ENCODE measurements at places on chromosomes 12 and 14. TPM values are rescaled to one million over a fixed set of nuclear protein-coding genes. Genes with fewer than 3 reads are reported as not detected.
A peak's percentile ranks its signal among the peaks of the same experiment; 100 is the strongest.

DNA sequence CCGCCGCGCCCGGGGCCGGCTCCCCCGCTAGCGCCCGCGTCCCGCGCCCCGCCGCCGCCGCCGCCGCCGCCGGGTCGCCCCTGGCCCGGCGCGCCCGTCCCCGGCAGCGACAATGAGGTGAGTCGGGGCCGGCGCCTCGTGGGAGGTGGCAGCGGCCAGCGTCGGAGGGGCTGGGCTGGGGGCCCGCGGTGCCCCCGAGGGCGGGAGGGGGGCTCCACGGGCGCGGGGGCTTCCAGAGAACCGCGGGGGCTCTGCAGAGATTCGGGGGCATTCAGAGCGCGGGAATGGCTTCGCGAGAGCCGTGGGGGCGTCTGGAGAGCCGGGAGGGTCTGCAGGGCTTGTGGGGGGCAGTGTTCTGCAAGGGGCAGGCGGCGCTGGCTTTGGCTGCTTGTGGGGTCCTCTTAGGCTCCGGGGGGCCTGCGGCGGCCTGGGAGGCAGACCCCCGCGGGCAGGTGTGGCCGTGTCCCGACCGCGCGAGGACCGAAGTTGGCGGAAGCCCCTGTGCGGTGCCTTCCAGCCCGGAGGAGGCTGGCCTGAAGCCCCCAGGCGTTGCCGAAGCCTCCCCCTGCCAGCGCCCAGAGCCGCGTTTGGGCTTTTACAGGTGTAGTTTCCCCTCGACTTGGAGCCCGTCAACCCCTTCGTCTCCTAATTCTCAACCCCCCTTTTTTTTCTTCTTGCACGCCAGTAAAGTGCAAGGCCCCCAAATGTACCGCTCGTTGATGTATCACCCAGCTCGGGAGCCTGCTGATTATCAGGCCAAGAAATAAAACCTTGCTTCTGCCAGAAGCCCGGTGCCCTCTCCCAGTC, 93.1 kb upstream of the EVL start:
- H3K36me3 ChIP-seq: peaks cover 4% of the 10 kb centered on the region
- peak overlapping the region; percentile 60 for H3K27ac ChIP-seq
- H3K4me1 ChIP-seq: peaks cover 20% of the 10 kb centered on the region
- H3K4me3 ChIP-seq: peak overlapping the region; percentile 84

GRCh38 chr14:72613975-72614319, 280.0 kb downstream of the DPF3 start:
- no peak overlapping the region for H3K27ac ChIP-seq
- H3K27me3 ChIP-seq: peaks cover 29% of the 10 kb centered on the region
- H3K36me3 ChIP-seq: no peaks in the 10 kb centered on the region
- H3K4me3 ChIP-seq: no peak overlapping the region

- H3K27me3 ChIP-seq: peaks cover 6% of the 10 kb centered on the region
- no peak for DNase-seq
- H3K27ac ChIP-seq: no peak overlapping the region
- no peak overlapping the region for H3K4me3 ChIP-seq
Measured at GRCh38 chr14:20774258-20774824, 6.1 kb downstream of the EDDM3B start.

GRCh38 chr14:48096897-48097296, 421.5 kb upstream of the MDGA2 start:
- no peak overlapping the region for H3K4me3 ChIP-seq
- H3K27me3 ChIP-seq: no peaks in the 10 kb centered on the region
- H3K4me1 ChIP-seq: no peaks in the 10 kb centered on the region

DNA sequence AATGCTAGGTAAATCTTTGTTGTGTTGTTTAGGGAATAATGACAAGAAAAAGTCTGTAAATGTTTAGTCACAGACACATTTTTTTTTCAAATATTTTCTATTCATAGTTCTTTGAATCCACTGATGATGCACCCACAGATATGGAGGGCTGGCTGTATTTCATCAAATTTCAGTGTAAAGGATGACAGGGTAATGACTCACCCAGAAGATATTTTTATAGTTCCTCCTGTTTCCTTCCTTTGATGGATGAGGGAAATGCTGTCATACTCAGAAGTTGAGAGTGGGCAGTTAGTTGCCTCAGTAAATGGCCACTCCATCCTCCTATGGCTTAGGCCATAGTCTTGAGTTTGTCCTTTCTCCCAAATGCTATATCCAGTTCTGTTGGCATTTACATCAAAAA, 76.9 kb upstream of the REP15 start:
- H3K36me3 ChIP-seq: no peaks in the 10 kb centered on the region
- peaks cover 9% of the 10 kb centered on the region for H3K27me3 ChIP-seq
- H3K4me3 ChIP-seq: no peak overlapping the region
- no peak overlapping the region for H3K27ac ChIP-seq
- peaks cover 8% of the 10 kb centered on the region for H3K4me1 ChIP-seq

DNA sequence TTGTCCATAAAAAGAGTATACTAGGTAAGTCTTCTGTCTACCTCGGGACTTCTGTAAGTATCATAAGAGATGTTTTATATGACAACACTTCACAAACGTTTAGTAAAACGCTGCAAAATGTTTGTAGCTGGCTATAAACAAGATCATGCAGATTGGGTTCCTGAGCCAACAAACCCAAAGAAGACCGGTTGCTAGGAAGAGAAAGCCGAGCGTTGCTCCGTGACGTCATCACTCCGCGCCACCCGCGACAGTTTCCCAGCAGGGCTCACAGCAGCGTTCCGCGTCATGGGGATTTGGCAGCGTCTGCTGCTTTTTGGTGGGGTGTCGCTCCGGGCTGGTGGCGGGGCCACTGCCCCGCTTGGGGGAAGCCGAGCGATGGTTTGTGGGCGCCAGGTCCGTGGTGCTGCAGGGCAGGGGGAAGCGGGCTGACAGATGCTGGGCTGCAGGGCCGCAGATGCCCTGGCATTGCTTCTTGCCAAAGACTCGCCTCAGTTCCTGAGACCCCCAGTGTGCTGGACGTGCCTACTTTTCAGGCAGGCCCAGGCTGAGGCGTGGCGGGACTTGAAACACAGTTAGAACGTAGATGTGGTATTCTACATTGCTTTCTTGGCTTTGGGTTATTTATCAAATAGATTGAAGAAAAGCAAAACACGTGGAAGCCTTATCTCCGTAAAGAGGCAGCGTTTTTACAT, at the start of gene NUBPL:
NUBPL (plus strand) TSS at position 250 of the 692 bp plus-strand sequence; CDS start at position 286, 36 bp downstream.
- peaks cover 24% of the 10 kb centered on the region for H3K4me1 ChIP-seq
- peaks cover 8% of the 10 kb centered on the region for H3K27me3 ChIP-seq
- peak; percentile 97 for DNase-seq
- peak within 1 kb of the TSS; percentile 96 for H3K4me3 ChIP-seq

GRCh38 chr14:70828188-70828587, 18.9 kb upstream of the MAP3K9 start:
- H3K27me3 ChIP-seq: peaks cover 14% of the 10 kb centered on the region
- H3K27ac ChIP-seq: no peak overlapping the region
- no peaks in the 10 kb centered on the region for H3K36me3 ChIP-seq
- H3K4me1 ChIP-seq: peaks cover 4% of the 10 kb centered on the region
- DNase-seq: no peak

DNA sequence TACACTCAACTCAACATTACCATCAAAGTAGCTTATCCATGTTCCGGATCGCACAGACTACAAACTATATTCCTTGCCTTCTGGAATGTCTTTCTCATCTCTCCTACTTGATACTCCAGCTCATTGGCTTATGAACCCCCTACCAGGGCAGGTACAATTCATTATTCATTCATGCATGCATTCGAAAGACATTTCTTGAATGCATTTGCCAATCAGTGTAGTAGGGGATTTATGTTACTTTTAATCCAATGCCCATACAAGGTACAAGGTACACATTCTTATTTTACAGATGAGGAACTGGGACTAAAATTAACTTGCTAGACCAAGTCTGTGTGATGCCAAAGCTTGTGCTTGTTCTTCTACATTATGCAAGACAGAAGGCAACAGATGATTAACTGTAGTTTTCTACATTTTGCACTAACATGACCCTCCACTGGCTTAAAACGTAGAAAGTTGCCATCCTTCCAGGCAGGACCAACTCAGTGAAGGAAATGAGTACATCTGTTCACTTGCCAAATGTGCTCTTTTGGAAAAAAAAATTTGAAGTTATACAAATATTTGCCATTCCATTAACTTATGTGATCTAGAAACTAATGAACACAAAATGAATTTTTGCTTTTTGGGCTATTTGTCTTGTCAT, 53.8 kb upstream of the KCNJ8 start:
- H3K27ac ChIP-seq: no peak overlapping the region
- H3K4me3 ChIP-seq: no peak overlapping the region
- H3K4me1 ChIP-seq: no peaks in the 10 kb centered on the region
- no peaks in the 10 kb centered on the region for H3K27me3 ChIP-seq
- no peak for DNase-seq

DNA sequence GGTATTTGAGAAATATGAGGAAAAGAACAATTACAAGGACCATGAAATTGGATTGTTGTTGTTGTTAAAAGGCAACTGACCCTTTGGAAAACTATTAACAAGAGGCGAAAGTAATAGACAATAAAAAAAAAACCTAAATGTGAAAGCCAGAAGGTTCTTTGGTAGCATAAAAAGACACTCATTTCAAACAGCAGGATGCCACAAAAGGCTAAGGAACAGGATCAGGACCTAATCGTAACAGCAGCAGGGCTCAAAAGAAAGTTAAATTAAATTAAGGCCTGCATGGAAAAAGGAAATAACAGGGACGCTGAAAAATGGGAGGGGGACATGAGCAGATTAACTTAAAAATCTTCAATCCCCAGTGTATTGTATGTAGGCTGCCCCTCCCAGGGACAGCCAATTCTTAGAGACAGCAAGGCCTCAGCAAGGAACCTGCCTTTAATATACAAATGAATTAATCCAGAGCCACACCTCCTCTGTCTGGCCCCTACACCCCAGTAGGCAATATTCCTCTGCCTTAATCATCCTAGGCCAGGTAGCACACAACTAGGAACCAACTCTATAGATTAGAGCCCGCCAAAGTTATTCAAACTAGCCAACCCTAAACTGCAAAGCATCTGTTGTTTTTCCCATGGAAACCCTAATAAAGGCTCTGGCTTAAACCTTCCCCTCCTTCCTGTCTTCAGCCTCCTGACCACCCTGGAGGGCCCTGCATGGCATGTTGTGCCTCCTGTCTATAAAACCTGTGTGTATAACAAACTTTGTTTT, 28.4 kb upstream of the AP4S1 start:
- peaks cover 18% of the 10 kb centered on the region for H3K4me1 ChIP-seq
- no peak for DNase-seq
- H3K27me3 ChIP-seq: no peaks in the 10 kb centered on the region
- no peak overlapping the region for H3K4me3 ChIP-seq
- no peak overlapping the region for H3K27ac ChIP-seq

- no peak for DNase-seq
- no peak within 1 kb of the TSS for H3K4me3 ChIP-seq
- peaks cover 40% of the 10 kb centered on the region for H3K27me3 ChIP-seq
Measured at GRCh38 chr14:104604458-104605449, at the start of gene TMEM179. TMEM179 (minus strand) TSS chr14:104604772; CDS start chr14:104604741, 31 bp downstream.

- no peaks in the 10 kb centered on the region for H3K27me3 ChIP-seq
- DNase-seq: no peak
- H3K27ac ChIP-seq: no peak overlapping the region
Measured at GRCh38 chr12:105983622-105984320, 155.0 kb downstream of the NUAK1 start.

GRCh38 chr14:41167040-41167439, 439.6 kb upstream of the LRFN5 start:
- H3K4me1 ChIP-seq: no peaks in the 10 kb centered on the region
- no peak overlapping the region for H3K27ac ChIP-seq
- no peak for DNase-seq
- H3K4me3 ChIP-seq: no peak overlapping the region

DNA sequence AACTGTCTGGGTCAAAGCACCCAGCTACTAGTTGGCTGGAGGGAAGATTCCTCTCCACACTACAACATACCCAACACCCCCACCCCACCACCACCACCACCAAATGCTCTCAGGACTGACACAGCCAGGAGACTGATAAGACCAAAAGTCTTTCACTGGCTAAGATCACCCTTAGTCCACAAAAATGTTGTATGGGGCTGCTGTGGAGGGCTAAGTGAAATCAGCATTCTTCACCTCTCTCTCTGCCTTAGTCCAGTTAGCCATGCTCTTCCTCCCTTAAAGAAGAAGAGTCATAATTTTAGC, 106.2 kb downstream of the NUAK1 start:
- no peaks in the 10 kb centered on the region for H3K4me1 ChIP-seq
- H3K27me3 ChIP-seq: peaks cover 7% of the 10 kb centered on the region
- no peak overlapping the region for H3K4me3 ChIP-seq
- DNase-seq: no peak

GRCh38 chr12:77229640-77230442, 164.5 kb upstream of the E2F7 start:
- no peak overlapping the region for H3K27ac ChIP-seq
- H3K27me3 ChIP-seq: no peaks in the 10 kb centered on the region
- H3K4me1 ChIP-seq: no peaks in the 10 kb centered on the region
- no peak for DNase-seq
- no peaks in the 10 kb centered on the region for H3K36me3 ChIP-seq

DNA sequence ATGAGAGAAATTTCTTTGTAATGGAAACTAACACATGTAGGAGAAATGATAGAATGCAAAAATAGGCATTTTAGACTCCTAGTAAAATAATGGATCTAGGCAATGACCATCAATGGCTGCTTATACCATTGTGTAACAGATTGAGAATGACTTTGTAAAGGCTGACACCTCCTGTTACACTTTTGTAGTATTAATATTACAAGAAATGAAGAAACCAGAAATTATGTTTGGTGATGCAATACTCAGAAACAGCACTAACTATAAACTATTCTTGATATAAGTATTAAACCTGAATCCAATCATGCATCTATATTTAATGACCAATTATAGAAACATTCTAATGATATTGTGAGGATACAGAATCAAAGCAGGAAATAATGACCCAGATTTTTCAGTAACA, 108.5 kb upstream of the CNTN1 start:
- H3K27ac ChIP-seq: no peak overlapping the region
- no peaks in the 10 kb centered on the region for H3K36me3 ChIP-seq
- H3K27me3 ChIP-seq: no peaks in the 10 kb centered on the region
- H3K4me1 ChIP-seq: no peaks in the 10 kb centered on the region
- H3K4me3 ChIP-seq: no peak overlapping the region

DNA sequence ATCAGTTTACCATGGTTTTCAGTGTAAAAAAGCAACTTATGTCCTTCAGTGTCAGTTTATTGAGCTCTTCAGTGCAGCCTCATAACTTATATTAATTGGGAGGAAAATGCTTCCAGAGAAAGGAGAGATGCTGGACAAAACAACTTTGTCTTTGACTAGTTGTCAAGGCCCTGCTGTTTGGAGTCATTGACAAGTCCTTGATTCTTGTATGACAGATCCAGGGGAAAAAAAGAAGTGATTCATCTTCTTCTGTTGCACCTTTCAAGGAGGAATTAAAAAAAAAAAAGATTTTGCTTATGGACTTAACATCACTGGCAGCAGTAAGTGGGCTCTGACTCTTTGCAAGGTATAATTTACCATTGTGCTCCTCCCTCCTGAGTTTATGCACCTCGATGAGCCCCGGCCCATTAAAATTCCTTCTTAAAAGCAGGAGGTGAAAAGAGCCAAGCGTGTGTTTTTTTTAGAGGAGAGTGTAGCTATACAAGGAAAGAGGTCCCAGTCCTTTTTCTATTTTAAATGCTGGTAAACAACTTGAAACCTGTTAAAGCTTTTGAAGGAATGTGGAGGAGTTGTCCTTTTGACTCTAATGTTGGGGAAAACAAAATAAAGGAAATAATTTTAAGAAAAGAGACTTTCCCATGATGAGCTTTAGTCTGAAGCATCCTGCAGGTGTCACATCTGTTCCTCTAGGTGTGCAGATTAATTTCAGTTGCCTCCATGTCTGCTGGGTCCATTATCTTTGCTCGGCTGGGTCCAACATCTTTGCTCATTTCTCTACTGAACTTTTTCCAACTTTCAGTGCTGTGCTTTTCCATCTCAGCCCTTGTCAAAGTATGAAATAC, 431.6 kb downstream of the RAD51B start:
- no peak overlapping the region for H3K4me3 ChIP-seq
- H3K4me1 ChIP-seq: peaks cover 15% of the 10 kb centered on the region
- no peak for DNase-seq
- H3K36me3 ChIP-seq: no peaks in the 10 kb centered on the region
- H3K27me3 ChIP-seq: no peaks in the 10 kb centered on the region

The NUAK1 gene
- total RNA-seq: not detected

The KCNH3 gene
- total RNA-seq: 0.58 TPM

The MLXIP gene
- total RNA-seq: 29.6 TPM

The AMDHD1 gene
- 0.93 TPM for total RNA-seq

The ASCL1 gene
- total RNA-seq: not detected

Measured in activated CD4-positive, alpha-beta memory T cell treated with anti-CD3 and anti-CD28 coated beads, Interleukin-2, amount 10 ng/mL, durations not matched to agents 7 days and 5 days (primary cell).